NCI-H1092 (cell line): ENCODE measurements at places on chromosomes 13 and 19.

- no peak for DNase-seq
Observed at GRCh38 chr19:12837225-12837624, 1.1 kb upstream of the MAST1 start.

GRCh38 chr13:48626077-48626449 is 27.7 kb upstream of the CYSLTR2 start:
- DNase-seq = no peak

GRCh38 chr19:38197937-38198704 is 25.9 kb downstream of the DPF1 start:
- no peak for DNase-seq

- no peak for DNase-seq
Observed at GRCh38 chr19:43316591-43317319, 36.7 kb upstream of the CD177 start.

DNA sequence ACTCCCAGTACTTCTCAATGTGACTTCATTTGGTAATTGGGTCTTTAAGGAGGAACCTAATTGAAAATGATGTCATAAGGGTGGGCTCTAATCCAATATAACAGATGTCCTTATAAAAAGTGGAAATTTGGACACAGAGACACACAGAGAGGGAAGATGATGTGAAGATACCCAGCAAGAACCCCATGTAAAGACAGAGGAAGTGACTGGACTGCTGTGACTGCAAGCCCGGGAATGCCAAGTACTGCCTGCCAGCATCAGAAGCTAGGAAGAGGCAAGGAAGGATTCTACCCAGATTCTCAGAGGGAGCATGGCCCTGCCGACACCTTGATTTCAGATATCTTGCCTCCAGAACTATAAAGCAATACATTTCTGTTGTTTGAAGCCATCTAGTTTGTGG is 239.3 kb downstream of the KCTD12 start:
- no peak for DNase-seq

DNA sequence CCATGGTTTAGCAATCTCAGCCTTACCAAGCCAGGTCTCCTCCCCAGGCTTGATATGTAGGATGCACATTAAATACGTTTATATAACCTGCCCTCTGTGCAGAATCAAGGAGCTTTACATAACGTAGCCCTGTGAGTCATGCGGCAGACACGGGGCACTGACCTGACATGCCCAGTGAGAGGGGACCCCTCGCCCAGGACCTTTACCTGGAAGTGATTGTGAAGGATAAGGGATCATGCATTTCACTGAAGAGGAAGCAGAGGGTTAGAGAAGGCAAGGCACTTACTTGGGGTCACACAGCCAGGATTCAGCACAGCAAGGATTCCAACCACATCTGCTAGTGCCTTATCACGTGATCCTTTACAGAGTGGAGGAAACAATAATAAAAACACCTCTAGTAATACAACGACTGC is 18.9 kb upstream of the FOSB start:
- no peak for DNase-seq
